Esophagus muscularis mucosa (tissue), 4 donors: ENCODE measurements at places on chromosomes 1 and 21. TPM values are rescaled to one million over a fixed set of nuclear protein-coding genes. Genes with fewer than 3 reads are reported as not detected.
A peak's percentile ranks its signal among the peaks of the same experiment; 100 is the strongest.

DNA sequence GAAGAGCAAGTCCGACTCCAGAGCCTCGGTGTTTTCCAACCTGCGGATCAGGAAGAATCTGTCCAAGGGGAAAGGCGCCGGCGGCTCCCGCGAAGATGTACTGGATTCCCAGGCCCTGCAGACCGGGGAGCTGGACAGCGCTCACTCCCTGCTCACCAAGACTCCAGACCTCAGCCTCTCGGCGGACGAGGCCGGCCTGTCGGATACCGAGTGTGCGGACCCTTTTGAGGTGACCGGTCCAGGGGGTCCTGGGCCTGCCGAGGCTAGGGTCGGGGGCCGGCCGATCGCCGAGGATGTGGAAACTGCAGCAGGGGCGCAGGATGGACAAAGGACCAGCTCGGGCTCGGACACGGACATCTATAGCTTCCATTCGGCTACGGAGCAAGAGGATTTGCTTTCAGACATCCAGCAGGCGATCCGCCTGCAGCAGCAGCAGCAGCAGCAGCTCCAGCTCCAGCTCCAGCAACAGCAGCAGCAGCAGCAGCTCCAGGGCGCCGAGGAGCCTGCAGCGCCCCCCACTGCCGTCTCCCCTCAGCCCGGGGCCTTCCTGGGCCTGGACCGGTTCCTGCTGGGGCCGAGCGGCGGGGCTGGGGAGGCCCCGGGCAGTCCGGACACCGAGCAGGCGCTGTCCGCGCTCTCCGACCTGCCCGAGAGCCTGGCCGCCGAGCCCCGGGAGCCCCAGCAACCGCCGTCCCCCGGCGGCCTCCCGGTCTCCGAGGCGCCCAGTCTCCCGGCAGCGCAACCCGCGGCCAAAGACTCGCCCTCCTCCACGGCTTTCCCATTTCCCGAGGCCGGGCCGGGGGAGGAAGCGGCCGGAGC, 827 bp downstream of the FMN2 start:
- H3K36me3 ChIP-seq, result no peaks in the 10 kb centered on the region
- H3K4me3 ChIP-seq, result peak overlapping the region; percentile 61
- H3K27me3 ChIP-seq, result peaks cover 16% of the 10 kb centered on the region
- no peak for DNase-seq
- H3K27ac ChIP-seq, result no peak overlapping the region

DNA sequence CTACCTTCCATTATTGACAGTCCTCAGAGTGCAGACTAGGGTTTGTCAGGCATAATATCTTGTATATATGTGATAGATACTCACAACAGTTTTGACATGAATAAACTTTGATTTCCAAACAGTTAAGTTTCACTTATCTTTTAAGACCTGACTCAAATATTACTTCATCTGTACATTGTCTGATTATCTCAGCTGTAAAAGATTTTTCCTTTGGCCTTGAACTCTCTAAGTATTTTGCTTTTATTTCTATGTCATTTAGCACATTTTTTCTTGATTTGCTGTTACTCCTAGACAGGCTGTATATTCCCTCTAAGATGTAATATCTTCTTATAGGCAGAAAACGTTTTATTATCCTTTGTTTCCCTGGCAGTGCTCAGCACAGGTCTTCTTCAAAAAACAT, 65.6 kb upstream of the DMRTA2 start:
- no peaks in the 10 kb centered on the region for H3K27me3 ChIP-seq
- H3K4me3 ChIP-seq, result no peak overlapping the region
- DNase-seq, result no peak

The SEMA4A gene
- total RNA-seq, result 3.3 TPM

DNA sequence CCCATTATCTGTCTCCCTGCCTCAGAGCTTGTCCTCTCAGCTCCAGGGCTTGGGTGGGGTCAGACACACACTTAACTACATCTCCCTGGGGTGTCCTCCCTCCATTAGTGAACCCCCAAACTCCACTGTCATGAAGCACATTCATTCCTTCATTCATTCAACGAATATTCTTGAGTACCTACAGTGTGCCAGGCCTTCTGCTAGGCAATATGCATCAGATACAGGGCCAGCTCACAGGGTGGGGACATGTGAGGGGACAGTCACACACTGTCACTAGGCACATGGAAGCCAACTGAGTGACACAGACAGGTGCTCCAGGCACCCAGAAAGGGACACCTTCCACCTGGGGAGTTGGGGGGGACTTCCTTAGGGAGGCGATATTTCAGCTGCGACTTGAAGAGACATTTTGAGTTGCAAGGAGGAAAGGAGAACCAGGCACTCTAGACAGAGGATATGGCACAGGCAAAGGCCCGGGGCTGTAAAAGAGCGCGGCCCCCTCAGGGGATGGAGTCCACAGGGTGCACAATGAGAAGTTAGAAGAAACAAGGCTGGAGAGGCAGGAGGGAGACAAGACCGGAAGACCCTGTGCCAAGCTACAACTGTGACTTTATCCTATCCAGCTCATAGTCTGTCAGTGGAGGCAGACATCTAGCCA, 8.7 kb upstream of the S100A8 start:
- no peak overlapping the region for H3K27ac ChIP-seq
- H3K36me3 ChIP-seq, result no peaks in the 10 kb centered on the region
- no peaks in the 10 kb centered on the region for H3K4me1 ChIP-seq
- peak; percentile 80 for DNase-seq
- no peaks in the 10 kb centered on the region for H3K27me3 ChIP-seq

DNA sequence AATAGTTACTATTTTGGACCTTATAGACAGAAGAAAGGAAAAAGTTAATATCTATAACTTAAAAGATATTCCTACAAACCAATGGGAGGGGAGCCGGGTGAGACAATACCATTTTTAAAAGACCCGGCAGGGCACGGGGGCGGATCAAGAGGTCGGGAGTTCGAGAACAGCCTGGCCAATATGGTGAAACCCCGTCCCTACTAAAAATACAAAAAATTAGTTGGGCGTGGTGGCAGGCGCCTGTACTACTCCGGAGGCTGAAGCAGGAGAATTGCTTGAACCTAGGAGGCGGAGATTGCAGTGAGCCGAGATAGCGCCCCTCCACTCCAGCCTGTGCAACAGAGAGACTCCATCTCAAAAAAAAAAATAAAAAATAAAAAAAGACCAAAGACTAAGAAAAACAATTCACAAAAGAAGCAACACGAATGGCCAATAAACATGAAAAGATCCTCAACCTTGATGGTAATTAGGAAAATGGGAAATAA, 1.2 kb upstream of the PSMB2 start:
- no peaks in the 10 kb centered on the region for H3K27me3 ChIP-seq
- no peaks in the 10 kb centered on the region for H3K36me3 ChIP-seq
- H3K4me1 ChIP-seq, result peaks cover 38% of the 10 kb centered on the region
- peak overlapping the region; percentile 89 for H3K27ac ChIP-seq
- DNase-seq, result no peak

GRCh38 chr1:114178936-114179335, 25.3 kb upstream of the SYT6 start:
- H3K27me3 ChIP-seq, result no peaks in the 10 kb centered on the region
- no peaks in the 10 kb centered on the region for H3K36me3 ChIP-seq

- H3K4me1 ChIP-seq, result peaks cover 6% of the 10 kb centered on the region
- H3K27ac ChIP-seq, result no peak overlapping the region
These were observed 31.0 kb downstream of the SLC16A1 start for GRCh38 chr1:112925015-112925414.

- no peaks in the 10 kb centered on the region for H3K27me3 ChIP-seq
- no peak for DNase-seq
- H3K4me1 ChIP-seq, result peaks cover 78% of the 10 kb centered on the region
- H3K27ac ChIP-seq, result peak overlapping the region; percentile 88
These were observed 18.0 kb upstream of the BTG2 start for GRCh38 chr1:203287109-203287893.

- H3K27me3 ChIP-seq, result no peaks in the 10 kb centered on the region
- H3K27ac ChIP-seq, result no peak overlapping the region
- DNase-seq, result no peak
These were observed 34.4 kb upstream of the TENT5C start for GRCh38 chr1:117571496-117571895.

- H3K27ac ChIP-seq, result no peak overlapping the region
- DNase-seq, result no peak
- no peaks in the 10 kb centered on the region for H3K36me3 ChIP-seq
- H3K27me3 ChIP-seq, result no peaks in the 10 kb centered on the region
- no peak overlapping the region for H3K4me3 ChIP-seq
- H3K4me1 ChIP-seq, result peaks cover 28% of the 10 kb centered on the region
These were observed 2.9 kb upstream of the RBBP5 start for GRCh38 chr1:205124726-205125125.

DNA sequence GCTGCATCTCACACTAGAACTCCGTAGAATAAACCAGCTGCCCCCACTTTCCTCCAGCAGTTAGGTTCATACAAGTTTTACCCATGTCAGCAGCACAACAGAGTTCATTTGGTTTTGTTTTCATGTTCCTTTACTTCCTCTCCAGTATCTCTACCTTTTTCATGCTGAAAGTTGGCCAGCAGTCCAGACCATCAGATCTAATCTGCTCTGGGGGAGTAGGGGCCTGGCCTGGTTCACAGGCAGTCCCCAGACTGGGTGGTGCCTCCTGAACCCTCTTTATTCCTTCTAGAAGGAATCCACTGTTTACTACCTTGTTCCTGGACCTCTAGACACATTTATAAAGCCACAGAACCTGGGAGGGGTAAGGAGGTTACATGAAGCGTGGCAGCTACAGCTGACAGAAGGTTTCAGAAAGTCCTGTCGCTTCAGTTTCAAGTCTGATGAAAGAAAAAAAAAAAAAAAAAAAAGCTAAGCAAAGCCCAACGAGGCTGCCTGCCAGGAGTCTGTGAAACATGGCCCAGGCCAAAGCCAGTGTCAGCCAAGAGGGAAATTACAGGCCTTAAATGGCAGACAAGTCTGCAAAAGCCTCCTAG, 184.6 kb upstream of the JUN start:
- no peaks in the 10 kb centered on the region for H3K36me3 ChIP-seq
- no peak for DNase-seq
- H3K4me1 ChIP-seq, result peaks cover 22% of the 10 kb centered on the region

DNA sequence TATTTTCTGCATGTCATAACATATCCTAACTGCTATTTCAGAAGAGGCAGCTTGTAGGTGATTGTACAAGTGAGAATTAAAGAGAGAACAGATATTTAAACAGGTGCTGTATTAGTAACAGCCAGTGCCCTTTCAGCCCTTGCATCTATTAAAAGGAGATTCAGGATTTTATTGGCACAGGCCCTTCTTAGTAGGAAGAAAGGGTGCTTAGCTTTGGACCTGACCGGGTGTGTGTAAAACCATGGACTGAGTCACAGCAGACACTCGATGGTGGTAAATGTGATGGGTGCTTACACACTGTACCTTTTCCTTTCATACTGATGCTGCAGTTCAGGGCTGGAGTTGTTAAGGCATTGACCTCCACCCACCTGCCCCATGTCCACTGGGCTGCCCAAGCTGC, 12.7 kb upstream of the CD101 start:
- H3K36me3 ChIP-seq, result peaks cover 6% of the 10 kb centered on the region
- H3K4me3 ChIP-seq, result no peak overlapping the region
- no peak for DNase-seq
- peak overlapping the region; percentile 58 for H3K27ac ChIP-seq
- H3K27me3 ChIP-seq, result no peaks in the 10 kb centered on the region

DNA sequence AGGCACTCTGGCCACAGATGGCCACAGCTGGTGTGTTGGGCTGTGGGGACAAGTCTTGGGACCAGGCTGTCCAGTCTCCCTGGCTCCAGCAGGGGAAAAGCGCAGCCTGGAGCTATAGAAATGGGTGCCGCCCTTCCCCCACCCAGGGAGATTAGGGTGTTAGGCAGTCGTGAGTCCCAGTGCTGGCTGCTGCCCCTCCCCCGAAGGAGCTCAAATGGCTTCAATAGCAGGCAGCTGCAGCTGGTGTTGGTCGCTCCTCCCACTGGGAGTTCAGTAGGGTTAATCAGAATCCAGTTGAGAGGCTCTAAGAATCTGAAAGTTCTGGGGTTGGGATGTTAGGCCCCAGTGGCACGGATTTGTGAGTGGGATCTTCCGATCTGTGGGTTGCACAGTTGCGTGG, 595.6 kb upstream of the PKN2 start:
- H3K36me3 ChIP-seq, result no peaks in the 10 kb centered on the region
- DNase-seq, result no peak
- H3K4me3 ChIP-seq, result no peak overlapping the region
- H3K27me3 ChIP-seq, result peaks cover 4% of the 10 kb centered on the region
- no peak overlapping the region for H3K27ac ChIP-seq

DNA sequence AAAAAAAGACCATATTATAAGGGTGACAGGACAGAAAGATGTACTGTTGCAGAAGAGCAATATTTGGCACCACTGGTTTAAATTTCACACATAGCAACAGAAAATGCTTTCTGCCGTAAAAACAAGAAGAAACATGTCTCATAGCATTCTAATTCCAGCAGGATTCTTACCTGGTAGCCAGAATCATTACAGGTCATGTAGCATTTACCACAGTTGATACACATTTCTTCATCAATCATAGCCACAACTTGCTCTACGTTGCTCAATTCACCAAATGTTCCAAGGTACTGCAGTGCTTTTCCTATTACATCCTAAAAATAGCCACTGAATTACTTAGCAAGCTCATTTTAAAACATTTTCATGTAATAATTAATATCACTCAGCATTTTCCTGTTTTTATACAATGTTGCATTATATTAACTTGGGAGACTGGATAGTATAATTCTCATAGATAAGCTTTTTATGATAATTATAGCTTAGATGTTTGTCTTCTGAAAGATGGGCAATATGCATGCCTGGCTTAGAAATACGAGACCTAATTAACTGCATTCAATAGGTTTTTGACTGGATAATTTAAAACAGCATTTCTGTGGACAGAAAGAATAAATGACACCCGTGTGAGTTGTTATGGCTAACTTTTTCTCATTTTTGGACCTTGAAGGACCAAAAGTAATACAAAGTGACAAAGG, 360.7 kb downstream of the PTBP2 start:
- H3K27me3 ChIP-seq, result no peaks in the 10 kb centered on the region
- DNase-seq, result no peak
- H3K4me1 ChIP-seq, result no peaks in the 10 kb centered on the region
- no peak overlapping the region for H3K27ac ChIP-seq
- H3K4me3 ChIP-seq, result no peak overlapping the region
- H3K36me3 ChIP-seq, result no peaks in the 10 kb centered on the region

DNA sequence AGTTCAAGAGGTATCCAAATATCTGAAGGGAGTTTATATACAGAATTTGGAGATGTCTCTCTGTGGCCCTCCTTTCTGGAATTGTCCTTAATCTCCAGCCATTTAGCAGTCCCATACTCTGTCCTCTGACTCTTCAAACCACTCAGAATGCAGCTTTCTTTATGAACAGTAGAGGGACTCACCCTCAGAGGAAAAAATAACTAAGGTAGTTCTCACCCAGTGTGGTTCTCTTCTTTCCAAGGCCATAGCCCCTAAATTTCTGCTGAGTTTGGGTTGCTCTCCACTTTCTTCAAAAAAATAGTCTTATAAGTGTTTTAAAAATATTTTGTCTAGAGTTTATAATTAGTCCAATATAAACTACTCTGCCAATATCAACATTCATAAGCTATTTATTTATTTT, 369.7 kb downstream of the MATN1 start:
- H3K4me3 ChIP-seq, result no peak overlapping the region
- H3K27me3 ChIP-seq, result no peaks in the 10 kb centered on the region
- no peak overlapping the region for H3K27ac ChIP-seq
- H3K36me3 ChIP-seq, result no peaks in the 10 kb centered on the region
